ENCODE measurements at places on chromosomes 5 and 9. TPM values are rescaled to one million over a fixed set of nuclear protein-coding genes. Genes with fewer than 3 reads are reported as not detected.
A peak's percentile ranks its signal among the peaks of the same experiment; 100 is the strongest.

MRPS2 gene
- total RNA-seq: 38.6 TPM

KIF4B gene
- total RNA-seq: not detected

GRCh38 chr5:174481737-174482136, 242.6 kb upstream of the MSX2 start:
- no peak for DNase-seq

DNA sequence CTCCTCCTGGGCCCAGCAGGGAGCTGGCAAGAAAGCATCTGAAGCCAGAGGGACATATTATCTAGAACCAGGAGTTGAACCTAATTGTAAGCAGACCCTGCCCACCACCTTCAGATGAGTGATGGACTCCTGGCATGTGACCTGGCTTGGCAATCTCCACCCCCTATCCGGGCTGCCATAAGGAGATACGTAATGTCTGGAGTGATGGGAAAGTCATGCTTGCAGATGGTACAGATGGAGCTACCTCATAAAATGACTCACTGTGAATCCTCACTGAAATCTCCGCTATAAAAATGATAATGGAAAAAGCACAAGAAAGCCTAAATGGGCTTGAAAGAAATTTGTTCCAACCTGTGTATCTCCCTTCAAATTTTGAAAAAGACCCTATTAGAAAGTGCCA, 157.5 kb downstream of the DMRT2 start:
- peak; percentile 31 for DNase-seq

Data from astrocyte (in vitro differentiated cells and primary cell).